ENCODE measurements at places on chromosomes 3 and 15.

DNA sequence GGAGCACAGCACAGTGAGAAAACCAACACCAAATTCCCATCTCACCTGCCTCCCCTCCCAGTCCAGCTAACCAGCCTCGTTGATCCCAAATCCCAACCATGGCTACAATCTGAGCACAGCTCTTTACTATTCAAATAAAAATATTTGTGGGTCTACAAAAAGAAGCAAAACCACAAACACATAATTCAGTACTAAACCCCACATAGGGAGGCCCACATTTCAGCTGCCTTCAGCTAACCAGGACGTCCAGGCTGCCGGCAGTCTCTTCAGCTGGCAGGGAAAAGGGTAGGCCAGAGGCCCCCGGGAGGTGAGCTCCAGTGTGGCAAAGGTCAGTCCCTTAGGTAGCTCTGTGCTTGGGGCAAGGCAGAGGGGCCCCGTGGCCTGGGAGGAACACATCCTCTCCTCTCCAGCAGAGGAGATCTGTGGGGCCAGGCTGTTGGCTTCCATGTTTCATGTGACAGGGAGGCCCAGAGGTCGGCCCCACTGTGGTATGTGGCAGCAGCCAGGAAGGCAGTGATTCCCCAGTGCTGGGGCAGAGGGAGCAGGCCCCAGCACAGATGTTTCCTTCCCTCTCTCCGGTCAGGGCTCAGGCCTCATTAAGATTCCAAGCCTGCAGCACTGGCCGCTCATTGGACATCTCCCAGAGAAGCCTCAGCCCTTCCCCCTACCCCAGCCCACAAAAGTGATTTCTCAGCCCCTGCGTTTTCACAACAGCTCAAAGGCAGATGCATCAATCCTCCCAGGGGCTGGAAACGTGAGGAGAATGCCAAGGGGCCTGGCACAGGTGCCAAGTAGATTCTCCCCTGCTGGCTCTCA lies 381.4 kb downstream of the NTRK3 start:
- no peak for DNase-seq

GRCh38 chr3:32880225-32880624 lies 62.4 kb downstream of the TRIM71 start:
- DNase-seq = no peak

DNA sequence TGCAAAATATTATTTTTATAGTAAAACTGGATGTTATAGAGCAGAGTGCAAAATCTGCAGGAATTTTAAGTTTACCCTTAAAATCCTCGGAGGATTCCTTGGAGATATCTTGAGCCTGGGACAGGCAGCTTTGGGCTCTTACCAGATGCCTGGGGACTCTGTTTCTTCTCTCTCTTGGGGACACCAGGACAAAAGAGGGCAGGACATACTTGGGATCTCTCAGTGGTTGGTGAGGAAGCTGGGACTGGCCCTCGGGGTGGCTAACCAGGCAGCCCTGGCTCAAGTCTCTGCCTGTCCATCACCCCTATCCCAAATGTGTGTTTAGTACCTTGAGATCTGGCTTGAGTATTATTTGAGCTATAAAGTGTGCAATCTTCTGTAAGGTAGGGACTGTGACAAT lies 38.6 kb downstream of the TKT start:
- DNase-seq = no peak

GRCh38 chr15:67093504-67093862 lies 28.1 kb downstream of the SMAD3 start:
- no peak for DNase-seq

- no peak for DNase-seq
These were observed 52.3 kb upstream of the PIAS1 start for GRCh38 chr15:68001811-68002210.

GRCh38 chr15:69781411-69782125 lies 316.1 kb downstream of the TLE3 start:
- no peak for DNase-seq

- no peak for DNase-seq
These were observed 86.5 kb downstream of the THRB start for GRCh38 chr3:24407980-24408680.

GRCh38 chr3:50466177-50466576 lies 37.3 kb downstream of the CACNA2D2 start:
- no peak for DNase-seq

DNA sequence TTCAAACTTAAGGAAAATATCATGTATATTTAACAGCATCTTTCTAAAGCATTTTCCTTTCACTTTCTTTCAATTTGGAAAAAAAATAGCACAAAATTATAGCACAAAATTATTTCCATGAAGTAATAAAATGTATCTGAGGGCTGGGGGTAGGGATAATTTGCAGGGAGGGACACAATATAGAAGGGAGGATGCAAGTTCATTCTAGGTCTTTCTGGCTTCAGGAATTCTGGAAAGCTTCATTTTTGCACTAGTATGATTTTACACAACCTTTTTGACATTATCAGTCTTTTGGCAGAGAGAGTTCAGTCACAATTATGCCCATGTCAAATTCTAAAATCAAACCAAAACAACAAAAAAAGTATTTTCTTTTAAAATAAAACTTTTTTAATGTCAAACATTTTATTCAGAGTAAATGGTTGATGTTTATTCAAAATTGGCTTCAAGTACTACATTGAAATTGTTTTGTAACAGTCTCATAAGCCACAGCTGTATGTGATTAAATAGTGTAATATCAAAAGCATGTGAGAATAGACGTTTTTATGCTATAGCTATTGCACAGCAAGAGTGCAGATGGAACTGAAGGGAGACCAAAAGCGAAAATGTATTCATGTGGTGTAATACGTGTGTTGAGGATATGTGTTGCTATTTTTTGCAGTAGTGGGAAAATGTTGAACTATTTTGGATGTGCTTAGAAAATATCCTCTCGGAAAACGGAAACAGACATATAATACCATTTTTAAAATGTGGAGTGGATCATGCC lies 5.8 kb downstream of the RBMS3 start:
- no peak for DNase-seq

GRCh38 chr3:48662145-48662752 lies 437 bp downstream of the CELSR3 start:
- DNase-seq = no peak

DNA sequence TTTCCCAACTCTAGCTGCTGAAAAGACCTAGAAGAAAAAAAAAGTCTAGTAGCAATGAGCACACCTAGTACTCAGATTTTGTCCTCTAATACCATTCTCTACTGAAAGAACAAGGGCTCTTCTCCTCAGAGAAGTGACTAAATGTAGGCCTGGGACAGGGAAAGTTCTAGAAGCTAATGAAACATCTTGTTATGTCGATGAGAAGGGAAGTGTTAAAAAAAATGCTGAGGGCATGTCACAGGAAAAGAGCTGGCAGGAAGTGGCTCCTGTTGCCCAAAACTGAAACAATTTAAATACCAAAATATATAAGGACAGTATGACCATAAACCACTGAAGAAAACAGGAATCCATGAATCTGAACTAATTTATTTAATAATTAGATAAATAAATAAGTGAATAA lies 581.4 kb upstream of the TBL1XR1 start:
- DNase-seq = no peak

DNA sequence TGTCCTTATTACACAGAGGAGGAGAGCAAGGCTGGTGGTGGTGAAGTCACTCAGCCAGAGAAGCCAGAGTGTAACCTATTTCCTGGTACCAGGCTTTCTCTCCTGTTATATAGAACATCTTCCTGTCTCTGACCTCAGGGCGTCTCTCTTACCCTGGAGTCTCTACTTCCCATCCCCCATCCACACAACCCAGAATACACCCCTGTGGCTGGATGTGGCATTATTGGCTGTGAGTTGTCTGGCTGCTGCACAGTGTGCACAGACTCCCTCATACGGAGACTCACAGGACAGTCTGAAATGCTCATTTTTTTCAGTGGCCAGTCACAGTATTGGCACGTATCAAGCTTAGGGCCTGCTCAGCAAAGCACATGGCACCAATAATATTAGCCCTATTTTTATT lies 8.6 kb downstream of the PODXL2 start:
- no peak for DNase-seq

GRCh38 chr15:98403569-98403968 lies 244.8 kb upstream of the IGF1R start:
- no peak for DNase-seq

- no peak for DNase-seq
These were observed 488.4 kb upstream of the UBE2E2 start for GRCh38 chr3:22714749-22715148.

DNA sequence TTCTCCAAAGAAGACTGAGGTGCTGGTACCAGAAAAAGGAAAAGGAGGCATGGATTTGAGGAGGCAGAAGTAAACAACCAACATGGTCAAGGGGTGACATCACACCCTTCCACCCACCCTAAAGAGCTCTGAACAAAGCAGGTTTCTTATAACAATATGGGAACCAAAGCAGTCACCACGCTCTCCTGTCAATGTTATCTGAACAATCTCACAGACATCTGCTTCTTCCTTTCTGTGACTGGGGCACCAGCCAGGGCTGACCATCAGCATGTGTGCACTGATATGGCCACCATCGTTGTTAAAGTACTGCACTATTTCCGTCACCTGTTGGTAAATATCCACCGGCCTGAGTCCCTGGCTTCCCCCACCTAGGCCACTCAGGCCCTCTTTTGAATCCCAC lies 252.9 kb downstream of the SHQ1 start:
- no peak for DNase-seq

- DNase-seq = no peak
These were observed 244.7 kb upstream of the TBL1XR1 start for GRCh38 chr3:177441813-177442646.

DNA sequence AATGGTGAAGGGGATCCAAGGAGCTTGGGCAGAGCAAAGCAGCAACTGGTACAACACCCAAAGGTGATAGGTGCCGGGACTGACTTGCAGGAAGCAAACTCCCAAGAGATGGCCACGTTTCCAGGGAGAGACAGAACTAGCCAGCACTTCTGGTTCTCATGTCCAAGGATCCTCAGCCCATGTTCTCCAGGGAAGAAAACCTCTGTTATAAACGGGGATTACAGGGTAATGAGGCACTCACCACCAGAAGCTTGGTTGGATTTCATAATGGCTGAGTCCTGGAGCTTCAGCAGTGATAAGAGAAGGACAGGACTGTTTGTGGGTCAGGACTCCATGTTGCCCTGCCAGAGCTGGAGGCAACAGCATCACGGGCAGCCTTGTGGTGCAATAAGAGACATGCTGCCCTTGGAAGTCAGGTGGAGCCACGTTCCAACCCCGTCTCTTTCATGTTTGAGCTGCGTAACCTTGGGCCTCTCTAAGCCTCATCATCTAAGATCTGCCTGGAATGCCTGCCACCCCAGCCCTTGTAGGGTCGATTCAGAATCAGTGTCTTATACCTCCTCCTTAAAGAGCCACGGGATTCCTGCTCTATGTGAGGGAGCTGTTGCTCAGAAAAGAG lies 181.0 kb downstream of the ABHD5 start:
- no peak for DNase-seq

DNA sequence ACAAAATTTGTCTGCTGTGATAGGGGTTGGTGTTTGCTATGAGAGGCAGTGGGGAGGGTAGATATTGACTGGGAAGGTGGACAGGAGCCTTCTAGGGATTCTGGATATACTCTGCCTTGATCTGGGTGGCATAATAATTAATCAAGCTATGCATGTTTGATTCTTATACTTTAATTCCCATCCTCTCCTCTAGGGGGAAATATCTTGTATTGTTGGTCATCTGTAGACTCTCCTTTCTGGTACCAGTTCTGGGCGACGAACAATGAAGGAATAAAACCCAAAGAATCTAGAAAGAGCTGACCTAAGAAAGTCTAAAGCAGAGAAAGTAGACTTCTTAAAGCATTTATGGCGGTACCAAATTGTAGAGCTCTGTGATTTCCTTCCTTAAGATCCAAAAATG lies 198.2 kb upstream of the STRIT1 start:
- no peak for DNase-seq

- no peak for DNase-seq
These were observed 708 bp downstream of the SEC22A start for GRCh38 chr3:123202451-123202850.

DNA sequence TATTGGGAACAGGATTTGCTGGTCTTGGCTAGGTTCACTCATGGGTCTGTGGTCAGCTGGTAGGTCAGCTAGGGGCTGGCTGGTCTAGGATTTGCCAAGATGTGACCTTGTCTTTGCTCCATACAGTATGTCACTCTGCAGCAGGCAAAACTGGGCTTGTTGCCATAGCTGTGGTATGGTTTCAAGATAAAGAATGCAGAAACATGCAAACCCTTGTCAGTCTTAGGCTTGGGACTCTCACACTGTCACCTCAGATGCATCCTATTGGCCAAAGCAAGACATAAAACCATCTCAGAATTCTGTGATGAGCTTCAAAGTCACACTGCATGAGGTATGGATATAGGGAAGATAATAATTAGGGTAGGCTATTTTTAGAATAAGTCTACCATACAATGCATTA lies 66.6 kb upstream of the TBC1D5 start:
- DNase-seq = no peak
